ENCODE measurements at places on chromosomes 16 and 17.

DNA sequence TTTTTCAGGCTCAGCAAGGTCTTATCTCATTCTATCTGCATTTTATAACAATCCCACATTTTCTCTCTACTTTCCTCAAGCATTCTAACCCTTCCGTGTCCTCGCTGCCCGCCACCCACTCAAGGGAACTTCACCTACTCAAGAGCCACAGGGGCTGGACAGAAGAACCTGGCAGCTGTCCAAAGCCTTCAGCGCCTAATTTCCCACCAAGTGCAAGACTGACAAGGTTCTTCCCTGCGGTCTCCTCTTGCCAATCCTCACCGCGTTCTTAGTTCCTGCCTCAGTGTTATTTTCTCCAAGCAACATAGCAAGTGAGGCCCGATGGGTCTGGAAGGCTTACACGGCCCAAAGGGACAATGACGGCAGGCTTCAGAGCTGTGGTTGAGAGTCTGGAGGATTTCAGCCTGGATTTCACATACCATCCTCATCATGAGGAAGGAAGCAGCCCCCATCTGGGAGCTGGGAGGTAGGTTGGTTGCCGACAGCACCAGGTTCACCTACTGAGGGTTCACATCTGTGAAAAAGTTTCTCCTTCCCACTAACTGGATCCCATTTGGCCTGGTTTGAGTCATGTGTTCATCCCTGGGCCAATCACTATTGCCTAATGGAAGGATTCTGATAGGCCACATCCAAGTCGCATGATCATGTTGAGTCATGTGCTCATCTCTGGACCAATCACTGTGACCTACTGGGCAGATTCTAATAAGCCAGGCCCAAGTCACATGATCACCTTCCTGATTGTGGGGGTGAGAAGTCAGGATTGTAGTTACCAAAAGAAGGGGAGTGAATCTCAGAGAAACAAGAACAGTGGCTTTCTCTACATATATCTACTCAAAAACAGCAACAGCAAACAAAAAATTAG is 108.2 kb downstream of the N4BP1 start:
- DNase-seq: no peak

- DNase-seq: no peak
Measured at GRCh38 chr17:74480290-74480689, 13.9 kb downstream of the CD300A start.

GRCh38 chr16:68365167-68365817 is 54.5 kb downstream of the PRMT7 start:
- DNase-seq: no peak

DNA sequence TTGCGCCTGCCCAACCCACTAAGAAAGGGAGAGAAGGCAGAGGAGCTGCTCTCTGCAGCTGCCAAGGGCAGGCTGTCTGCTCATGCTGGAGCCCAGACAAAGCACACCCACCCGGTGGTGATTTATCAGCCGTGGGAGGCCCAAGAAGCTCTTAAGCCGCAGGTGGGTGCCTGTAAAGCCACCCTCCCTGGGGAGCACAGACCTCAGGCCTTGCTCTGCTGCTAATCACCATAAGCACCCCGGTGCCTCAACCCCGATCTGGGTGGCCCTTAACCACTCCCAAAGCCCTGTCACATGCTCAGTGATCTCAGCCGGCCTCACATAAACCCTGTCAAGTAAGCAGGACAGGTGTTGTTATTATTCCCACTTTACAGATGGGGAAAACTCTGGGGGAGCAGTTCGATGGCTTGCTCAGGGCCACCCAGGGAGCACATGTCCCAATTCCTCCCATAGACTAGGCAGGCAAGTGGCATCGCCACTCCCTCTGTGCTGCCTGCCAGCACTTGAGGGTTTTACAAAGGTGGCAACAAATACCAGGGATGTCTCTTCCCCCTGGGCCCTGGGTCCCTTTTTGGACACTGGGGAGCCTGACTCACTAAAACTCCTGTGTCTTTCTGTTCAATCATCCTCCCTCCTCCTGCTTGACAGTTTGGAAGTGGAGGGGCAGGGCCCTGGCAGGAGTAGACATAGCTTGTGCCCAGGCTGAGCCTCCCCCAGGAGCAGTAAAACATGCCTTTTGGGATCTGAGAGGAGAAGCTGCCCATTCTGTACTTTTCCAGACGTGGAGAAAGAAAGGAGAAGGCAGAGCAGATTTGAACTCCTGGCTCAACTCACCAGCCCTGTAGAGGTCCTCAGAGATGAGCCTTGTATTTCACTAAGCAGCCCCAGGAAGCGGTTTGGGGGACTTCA is 299.3 kb downstream of the SOX9 start:
- peak; percentile 52 for DNase-seq

- DNase-seq: peak; percentile 21
Measured at GRCh38 chr17:51121620-51122472, 1.2 kb upstream of the SPAG9 start.

DNA sequence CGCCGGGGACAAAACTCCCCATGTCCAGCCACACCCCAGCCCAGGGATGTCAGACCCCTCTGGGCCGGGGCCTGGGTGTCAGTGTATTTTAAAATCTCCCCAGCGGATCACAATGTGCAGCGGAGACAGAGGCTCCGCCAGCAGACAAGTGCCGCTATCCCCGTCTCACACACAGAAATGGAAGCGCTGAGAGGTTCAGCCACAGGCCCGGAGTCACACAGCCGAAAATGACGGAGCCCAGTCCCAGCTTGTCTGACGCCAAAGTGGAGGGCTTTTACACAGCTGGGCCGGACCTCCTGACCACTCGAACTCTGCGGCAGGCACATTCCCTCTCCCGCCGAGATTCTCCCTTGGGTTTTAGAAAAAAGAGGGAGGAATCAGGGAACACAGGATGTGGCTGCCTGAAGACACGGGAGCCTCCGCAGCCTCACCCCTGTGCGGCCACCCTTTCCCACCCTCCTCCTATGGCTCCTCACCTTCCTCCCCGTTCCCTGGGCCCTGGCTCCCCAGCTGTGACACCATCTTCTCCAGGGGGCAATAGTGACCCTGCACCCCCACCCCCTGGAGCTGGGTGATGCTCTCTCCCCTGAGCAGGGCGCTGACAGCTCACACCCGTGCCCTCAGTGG is 6.8 kb upstream of the OSGIN1 start:
- no peak for DNase-seq

DNA sequence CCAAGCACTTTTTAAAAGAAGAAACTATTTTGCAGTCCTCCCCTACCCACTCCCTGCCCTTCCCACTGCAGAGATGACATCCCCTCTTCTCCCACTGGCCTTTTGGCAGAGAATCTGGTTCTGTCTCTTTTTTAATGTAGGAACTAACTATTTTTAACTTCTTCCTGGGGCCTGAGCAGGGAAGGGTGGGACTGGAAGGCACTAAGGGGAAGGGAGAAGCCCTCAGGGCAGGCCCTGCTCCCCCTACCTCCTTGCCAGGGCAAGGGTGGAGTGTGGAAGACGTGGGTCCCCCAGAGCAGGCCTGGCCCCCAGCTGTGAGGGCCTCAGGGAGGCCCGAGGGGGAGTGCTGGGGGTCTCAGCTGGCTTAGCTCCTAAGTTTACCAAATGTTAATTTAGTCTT is 19.5 kb downstream of the UNC13D start:
- no peak for DNase-seq

- DNase-seq: no peak
Measured at GRCh38 chr17:29664743-29665480, 42.2 kb upstream of the CORO6 start.

DNA sequence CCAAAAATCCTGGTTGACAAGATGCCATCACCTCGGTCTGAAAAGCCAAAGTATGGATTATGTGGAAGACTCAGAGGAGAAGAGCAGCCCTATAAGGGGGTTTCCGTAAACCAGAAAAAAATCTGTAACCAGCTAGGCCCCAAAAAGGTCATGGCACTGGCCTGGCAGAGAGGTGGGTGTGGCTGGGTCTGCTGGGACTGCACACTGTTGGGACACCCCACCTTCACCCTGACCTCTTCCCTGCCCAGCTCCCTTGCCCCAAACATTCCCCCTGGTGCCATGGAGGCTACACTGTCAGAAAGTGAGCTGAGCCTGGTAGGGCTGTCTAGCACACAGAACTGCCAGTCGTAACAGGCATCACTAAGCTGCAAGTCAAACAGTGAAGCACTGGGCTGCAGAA is 6.5 kb downstream of the SLC47A2 start:
- no peak for DNase-seq

DNA sequence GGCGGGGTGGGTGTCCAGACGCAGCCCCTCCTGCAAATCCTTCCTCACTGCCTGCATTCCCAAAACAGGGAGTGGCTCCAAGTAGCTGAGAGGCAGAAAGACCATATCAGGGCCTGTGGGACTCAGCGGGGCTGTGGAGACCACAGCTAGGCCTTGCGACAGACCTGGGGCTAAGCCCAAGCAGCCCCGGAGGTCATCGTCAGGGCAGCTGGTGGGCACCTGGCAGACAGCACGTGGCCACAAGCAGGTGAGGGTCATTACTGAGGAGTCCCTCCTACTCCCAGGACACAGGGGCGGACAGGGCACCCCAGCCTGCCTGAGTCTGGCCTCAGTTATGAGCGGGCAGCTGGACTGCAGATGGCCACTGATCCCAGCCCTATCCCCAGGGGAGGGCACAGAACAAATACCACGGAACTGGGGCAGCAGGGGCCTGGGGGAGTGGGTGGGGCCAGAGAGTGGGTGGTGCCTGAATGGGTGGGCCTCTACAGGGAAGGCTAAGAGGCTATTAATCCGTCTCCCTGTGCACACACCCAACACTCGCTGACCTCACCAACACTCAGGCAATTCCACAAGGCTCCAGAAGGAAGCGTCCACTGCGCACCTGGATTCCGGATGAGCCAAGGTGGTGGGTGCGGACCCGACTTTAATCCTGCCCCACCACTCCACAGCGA is 8.5 kb downstream of the HS3ST6 start:
- no peak for DNase-seq

GRCh38 chr17:41301916-41302901 is at the start of gene KRTAP29-1:
KRTAP29-1 (minus strand) TSS chr17:41302851; CDS start chr17:41302851, 0 bp downstream.
- no peak for DNase-seq

DNA sequence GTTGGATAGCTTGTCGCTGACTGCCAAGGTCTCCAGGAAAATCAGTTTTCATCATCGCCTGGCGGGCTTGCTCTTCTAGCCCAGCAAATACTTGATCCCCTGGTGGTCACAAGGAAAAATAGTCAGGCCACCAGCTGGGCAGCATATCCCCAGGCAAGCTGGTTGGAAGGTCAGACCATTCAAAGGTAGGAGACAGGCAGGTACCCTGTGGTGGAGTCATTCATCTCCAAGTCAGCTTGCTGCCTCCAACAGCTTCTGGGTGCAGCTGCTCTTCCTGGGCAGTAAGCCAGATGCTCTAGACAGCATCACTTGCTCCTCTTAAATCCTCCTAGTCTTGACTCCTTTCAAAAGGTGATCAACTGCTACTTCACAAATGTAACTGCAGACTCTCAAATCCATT is 16.0 kb downstream of the ZNF821 start:
- DNase-seq: no peak

- DNase-seq: no peak
Measured at GRCh38 chr17:51997723-51998122, 160.8 kb downstream of the CA10 start.

DNA sequence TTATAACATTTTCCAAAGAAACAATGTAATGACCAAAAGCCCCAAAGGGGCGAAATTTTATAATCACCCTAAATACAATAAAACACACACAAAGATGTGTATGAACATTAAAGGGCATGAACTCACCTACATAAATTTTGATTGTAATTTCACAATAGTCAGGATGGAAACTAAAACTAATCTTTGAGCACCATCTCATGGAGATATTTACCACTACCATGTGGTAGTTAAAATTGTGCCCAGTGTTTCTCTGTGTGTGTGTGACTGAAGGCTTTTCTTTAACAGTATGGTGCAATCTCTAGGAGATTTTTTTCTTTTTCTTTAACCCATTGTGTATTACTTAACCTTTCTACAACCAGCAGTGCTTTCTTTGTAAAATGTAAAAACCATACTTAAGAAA is 19.7 kb upstream of the MEIOC start:
- peak; percentile 45 for DNase-seq

DNA sequence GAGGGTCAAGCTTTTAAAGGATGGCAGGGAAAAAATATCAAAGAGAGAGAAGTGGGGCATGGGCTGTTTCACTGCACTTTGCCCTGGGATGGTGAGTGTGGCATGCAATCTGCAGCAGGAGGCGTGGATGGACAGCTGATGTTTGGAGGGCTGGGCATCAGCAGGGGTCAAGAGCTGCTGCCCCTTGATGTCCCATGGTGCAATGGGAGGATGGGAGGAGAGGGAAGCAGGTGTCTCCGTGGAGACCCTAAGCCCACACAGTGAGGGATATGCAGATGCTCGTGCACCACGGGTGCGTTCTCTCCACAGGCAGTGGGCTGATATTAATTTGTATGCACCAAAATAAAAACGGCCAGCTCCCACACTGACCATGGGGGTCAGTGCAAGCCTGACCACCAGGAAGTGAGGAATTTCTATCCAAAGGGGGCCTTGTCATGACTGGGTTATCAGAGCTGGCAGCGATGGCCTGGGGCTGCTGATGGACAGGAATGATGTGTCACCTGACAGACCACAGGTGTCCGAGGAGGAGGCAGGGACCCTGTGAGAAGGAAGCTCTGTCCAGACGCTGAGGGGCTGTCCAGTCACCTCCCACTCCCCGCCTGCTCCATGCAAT is 183.6 kb downstream of the IRF8 start:
- DNase-seq: no peak

GRCh38 chr16:88688013-88688778 is 1.9 kb upstream of the SNAI3 start:
- DNase-seq: no peak

GRCh38 chr16:50299508-50300105 is 33.3 kb downstream of the ADCY7 start:
- DNase-seq: no peak

DNA sequence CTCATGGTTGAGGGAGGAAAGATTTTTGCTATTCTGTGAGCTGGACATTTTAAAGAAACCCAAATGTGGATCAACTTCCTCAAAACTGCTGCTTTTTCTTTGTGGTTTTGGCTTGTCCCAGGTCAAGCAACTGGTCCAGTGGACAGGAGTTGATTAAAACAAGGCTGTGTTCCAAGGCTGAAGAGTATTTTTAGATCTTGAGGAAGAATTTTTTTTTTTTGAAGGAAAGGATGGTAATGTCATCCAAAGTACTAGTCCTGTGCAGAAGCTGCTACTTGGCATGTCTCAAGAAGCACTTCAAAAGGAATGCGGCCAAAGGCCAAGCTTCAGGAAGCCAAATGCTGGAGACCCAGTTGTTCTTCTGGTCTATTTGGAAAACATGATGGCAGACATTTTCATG is 8.0 kb upstream of the MYH2 start:
- DNase-seq: no peak

Measured in OCI-LY7 (cell line).